ENCODE measurements at places on chromosomes 3 and 15.

DNA sequence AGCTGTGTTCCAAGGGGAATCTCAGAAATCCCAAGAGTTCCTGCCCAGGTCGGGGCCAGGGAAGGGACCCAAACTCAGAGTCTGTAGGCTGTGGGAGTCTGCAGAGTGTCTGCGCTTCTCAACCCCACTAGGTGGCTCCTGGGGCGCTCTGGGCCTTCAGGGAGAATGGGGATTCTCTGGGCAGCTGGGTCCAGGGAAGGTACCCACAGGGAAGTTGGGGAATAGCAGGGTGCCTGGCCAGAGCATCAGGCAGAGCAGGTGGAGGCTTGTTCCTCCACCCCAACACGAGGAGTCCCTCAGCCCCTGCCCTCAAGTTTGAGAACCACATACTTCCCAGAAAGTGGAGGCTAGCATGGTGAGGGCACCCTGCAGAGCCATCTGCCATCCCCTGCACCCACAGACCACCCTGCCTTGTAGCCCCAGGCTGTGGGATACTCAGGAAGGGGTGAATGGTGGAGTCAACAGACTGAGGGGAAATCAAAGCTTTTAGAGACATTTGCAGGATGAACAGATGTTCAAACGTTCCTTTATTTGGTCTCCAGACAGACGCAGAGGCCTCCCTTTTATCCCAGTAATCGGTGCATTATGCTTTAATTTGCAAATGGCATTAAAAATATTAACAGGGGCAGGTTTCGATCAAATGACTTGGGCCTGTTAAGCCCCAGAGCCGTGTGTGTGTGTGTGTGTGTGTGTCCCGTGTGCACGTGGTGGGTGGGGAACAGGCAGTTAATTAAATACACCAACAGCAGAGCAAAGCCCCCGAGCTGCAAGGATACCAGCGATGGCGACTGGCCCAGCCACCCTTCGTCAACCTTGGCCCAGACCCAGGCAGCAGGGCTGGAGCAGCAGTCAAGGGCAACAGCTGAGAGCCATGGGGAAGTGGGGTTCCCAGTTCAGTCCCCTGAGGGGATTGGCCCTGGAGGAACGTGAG, 57.7 kb downstream of the DNAJB8 start:
- no peak for DNase-seq

- no peak for DNase-seq
These were observed 182.6 kb upstream of the ROPN1 start for GRCh38 chr3:124174476-124174875.

DNA sequence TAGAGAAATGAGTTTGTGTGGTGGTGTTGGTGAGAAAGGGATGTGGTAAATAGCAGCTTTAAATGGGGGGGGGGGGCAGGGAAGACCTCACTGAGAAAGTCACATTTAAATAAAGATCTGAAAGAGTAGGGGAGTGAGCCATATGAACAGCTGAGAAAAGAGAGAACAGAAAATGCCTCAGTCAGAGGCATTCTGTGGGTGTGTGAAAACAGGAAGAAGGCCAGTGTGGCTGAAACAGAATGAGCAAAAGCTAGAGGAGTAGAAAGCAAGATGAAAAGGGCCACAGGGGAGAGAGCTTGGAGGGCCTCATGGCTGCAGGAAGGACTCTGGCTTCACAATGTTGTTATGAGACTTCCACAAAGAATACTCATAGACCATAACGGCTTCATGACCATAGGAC, 783.3 kb downstream of the ZPLD1 start:
- no peak for DNase-seq

- no peak for DNase-seq
These were observed 13.0 kb upstream of the TMEM115 start for GRCh38 chr3:50372349-50372748.

GRCh38 chr15:98653686-98654085, 5.3 kb downstream of the IGF1R start:
- no peak for DNase-seq

GRCh38 chr3:43181202-43181821, 75.4 kb upstream of the POMGNT2 start:
- no peak for DNase-seq
